Stimulated activated CD4-positive, alpha-beta T cell treated with anti-CD3 and anti-CD28 coated beads, Interleukin-4, amount 100 ng/mL, for 24 hours (primary cell): ENCODE measurements at places on chromosomes 12 and 14.

DNA sequence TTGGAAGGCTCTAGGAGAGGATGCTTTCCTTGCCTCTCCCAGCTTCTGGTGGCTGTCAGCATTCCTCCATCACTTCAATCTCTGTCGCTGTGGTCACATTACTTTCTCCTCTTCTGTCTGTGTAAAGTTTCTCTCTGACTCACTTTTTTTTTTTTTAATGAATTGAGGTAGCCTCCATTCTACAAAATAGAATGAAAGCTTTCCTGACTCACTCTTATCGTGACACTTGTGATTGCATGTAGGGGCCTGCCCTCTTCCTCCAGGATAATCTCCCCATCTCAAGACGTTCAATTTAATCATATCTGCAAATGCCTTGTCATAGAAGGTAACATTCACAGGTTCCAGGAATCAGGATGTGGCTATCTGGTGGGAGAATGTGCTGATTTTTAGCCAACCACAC, 153.5 kb upstream of the HMGA2 start:
- DNase-seq: no peak

DNA sequence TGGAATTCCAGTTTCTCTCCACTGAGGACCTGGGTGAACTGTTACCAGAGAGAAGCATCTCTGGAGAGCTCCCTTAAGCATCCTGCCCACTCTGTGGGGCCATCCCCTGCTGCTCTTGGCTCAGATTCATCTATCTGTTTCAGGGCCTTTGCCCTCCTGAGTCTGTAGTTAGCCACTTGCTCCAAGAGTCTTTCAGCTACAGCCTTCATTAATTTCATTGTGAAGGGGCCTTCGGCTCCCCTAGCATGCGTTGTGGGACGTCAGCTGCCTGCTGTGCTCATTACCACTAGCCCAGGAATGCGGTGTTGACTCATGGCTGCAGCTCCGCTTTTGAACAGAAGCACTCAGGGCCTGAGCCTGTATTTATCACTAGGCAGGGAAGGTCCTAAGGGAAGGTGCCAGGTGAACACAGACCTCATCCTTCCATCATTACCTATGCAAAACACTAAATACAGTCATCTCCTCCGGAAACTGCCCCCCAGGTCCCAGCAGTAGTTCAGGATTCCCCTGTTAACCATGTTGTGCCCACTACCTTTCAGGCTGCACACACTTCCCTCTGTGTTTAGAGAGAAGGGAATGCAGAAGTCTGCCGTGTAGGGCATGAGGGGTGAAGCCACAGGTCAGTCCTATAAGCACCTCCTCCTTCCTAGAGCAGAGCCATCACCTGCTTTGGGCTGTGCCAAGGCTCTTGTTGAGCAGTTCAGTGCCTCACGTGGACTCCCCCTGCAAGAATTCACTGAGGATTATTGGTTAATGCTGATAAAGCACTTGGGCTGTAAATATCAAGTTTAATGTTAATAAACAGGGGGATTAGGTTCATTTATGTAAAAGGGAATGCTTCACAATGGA, 191.4 kb downstream of the CACNA1C start:
- no peak for DNase-seq

GRCh38 chr14:35688126-35688826, 120.8 kb downstream of the RALGAPA1 start:
- DNase-seq: no peak

GRCh38 chr12:45276154-45276755, 60.4 kb downstream of the ANO6 start:
- no peak for DNase-seq

DNA sequence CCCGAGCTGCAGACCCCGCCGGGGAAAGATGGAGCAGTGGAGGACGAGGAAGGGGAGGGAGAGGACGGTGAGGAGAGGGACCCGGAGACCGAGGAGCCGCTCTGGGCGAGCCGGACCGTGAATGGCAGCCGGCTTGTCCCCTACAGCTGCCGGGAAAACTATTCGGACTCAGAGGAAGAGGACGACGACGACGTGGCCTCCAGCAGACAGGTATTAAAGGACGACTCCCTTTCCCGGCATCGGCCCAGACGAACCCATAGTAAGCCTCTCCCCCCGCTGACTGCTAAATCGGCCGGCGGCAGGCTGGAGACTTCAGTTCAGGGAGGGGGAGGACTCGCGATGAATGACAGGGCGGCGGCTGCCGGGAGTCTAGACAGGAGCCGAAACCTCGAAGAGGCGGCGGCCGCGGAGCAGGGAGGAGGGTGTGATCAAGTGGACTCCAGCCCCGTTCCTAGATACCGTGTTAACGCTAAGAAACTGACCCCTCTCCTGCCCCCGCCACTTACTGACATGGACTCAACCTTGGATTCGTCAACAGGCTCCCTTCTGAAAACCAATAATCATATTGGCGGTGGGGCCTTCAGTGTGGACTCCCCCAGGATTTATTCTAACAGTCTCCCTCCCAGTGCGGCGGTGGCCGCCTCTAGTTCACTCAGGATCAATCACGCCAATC, 962 bp downstream of the LEMD3 start:
- DNase-seq: peak; percentile 62

DNA sequence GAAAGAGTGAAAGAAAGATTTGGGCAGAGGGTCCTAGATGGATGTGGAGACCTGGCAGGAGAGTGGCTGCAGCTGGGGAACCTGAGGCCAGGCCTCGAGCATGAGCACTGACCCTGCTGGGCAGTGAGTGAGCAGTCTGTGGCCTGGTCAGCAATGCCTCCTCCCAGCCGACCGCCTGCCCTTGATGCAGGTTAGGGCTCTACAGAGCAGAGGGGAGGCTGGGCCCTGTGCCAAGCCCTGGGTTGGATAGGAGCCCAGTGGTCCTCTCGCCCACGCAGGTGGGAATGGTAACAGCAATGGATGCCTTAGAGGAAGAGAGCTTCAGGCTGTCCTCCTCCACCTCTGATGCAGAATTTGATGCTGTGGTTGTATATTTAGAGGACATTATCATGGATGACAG, 59.8 kb downstream of the RAB35 start:
- DNase-seq: no peak

GRCh38 chr14:92341791-92342190, 18.8 kb downstream of the SLC24A4 start:
- peak; percentile 66 for DNase-seq

DNA sequence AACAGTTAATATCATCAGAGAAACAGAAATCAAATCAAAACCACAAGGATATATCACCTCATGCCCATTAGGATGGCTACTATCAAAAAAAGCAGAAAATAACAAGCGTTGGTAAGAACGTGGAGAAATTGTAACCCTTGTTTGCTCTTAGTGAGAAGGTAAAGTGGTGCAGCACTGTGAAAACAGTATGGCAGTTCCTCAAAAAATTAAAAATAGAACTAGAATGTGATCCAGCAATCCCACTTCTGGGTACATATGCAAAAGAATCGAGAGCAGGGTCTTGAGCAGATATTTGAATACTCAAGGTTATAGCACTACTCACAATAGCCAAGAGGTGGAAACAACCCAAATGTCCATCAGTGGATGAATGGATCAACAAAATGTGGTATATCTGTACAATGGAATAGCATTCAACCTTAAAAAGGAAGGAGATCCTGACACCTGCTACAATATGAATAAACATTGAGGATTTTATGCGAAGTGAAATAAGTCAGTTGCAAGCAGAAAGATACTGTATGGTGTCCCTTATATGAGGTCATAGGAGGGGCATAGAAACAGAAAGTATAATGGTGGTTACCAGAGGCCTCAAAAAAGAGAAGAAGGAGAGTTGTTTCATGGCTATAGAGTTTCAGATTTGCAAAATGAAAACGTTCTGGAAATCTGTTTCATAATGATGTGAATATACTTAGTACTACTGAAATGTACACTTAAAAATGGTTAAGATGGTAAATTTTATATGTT, 131.0 kb upstream of the EEA1 start:
- DNase-seq: no peak

GRCh38 chr14:68199554-68200151, 380.1 kb downstream of the RAD51B start:
- no peak for DNase-seq

- DNase-seq: no peak
Observed at GRCh38 chr14:85333313-85333712, 196.6 kb upstream of the FLRT2 start.

DNA sequence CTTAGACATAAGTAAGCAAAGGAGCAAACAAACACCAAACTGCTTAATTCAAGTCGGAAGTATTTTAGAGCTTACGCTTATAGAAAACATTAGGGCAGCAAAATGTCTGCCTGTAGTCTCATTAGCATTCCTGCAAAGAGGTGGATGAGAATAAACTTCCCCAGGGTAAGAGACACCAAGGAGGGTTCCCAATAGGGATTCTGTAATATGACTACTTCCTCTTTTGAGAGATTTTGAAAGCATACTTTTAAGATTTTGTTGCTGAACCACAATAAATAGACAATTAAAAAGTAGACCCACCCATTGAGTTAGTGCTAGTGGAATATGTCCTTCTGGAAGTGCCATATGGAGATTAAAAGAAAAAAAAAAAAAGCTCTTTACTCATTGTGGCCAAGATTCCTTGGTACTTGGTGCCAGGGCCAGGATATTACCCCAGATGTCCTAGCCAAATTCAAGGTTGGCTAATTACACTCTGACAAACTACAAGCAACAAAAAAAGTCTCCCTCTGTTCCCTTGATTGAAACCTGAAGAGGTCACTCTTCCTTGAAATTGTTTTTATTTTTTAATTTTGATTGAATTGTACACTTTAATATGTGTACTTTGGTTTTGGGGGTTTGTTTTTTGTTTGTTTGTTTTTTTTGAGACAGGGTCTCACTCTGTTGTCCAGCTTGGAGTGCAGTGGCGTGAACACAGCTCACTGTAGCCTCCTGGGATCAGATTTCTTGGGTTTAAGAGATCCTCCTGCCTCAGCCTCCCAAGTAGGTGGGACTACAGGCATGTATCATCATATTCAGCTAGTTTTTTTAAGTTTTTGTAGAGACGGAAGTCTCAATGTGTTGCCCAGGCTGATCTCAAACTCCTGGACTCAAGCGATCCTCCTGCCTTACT, 8.7 kb downstream of the CLIP1 start:
- no peak for DNase-seq

GRCh38 chr12:105107171-105107493, 399 bp upstream of the WASHC4 start:
- no peak for DNase-seq

GRCh38 chr12:27186022-27186839, 57.9 kb upstream of the STK38L start:
- DNase-seq: no peak

DNA sequence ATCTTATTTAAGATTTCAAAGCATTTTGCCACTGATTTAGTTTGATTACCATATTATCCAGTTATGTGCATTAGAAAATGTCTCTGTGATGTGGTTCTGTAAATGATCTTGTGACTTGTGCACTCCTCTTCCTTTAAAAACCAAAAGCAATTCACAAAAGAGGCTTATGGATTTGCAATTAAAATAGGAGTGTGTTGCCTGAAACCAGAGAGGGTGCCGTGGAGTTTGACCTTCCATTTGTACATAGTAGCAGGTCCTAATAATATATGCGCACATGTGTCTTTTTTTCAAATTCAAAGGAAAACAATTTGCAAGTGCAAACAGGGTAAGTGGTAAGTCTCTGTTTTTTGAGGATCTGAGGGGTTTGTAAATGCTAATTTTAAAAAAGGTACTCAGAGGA, 470.9 kb downstream of the VRK1 start:
- DNase-seq: no peak

DNA sequence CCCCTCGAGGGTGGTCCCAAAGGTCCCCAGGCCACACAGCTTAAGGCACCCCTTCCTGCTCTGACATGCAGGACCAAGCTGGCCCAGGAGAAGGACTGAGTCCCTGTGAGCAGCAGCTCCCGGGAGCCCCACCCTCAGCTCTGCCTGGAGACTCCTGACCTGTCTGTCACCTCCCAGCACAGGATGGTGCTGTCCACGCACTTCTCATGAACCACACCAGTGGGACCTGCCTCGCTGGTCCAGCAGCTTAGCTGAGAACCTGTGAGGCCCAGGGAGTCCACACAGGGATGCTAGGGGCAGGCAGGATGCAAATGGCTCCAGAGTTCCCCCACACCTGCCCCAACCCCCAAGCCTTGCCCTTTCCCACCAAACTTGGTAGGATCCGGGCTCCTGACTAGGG, 27.7 kb downstream of the CCDC85C start:
- DNase-seq: no peak

GRCh38 chr12:12877781-12878455, 13.4 kb upstream of the GPRC5A start:
- no peak for DNase-seq

GRCh38 chr12:78853231-78853630, 11.3 kb upstream of the SYT1 start:
- no peak for DNase-seq

- DNase-seq: peak; percentile 15
Observed at GRCh38 chr14:60722357-60723115, 1.6 kb downstream of the SIX4 start.

- no peak for DNase-seq
Observed at GRCh38 chr14:25929881-25930615, 667.8 kb downstream of the NOVA1 start.

- no peak for DNase-seq
Observed at GRCh38 chr12:55036326-55037115, 16.7 kb downstream of the NEUROD4 start.

- no peak for DNase-seq
Observed at GRCh38 chr12:80936642-80937390, 918 bp downstream of the LIN7A start.

DNA sequence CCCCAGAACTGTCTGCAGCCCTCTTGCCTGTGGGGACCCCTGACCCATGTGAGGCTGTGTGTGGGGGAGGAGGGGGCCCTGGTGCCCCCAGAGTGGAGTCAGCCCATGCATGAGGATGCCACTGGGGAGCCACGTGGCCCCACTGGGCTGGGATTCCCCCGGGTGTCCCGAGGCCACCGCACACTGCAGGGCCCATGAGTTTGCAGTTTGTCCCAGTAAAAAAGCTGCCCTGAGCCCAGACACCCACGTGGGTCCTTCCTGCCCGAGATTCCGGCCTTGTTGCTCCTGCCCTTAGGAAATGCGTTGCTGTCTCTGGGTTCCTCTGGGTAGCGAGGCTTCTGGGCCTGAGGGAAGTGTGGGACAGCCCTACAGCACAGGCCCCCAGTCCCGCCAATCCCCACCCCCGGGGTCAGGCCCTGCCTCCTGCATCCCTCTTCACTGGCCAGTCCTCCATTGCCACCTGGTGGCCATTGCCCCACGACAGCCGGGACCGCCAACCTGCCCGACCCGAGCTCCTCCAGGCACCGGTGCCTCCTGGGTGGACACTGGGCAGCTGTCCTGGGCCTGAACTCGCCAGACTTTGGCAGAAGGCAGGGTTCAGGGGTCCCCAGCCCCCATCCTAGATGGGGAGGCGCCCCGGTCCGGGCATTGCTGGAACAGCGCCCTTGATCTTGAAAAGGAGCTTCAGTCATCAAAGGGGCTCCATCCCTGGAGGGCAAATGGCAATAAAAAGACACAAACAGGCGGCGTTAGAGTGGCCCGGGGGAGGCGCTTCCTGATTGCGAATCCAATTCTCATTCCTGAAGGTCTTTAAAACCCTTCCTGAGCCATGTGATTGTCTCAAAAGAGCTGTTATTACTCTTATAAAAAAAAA, 15.6 kb upstream of the C14orf180 start:
- peak; percentile 66 for DNase-seq

- DNase-seq: no peak
Observed at GRCh38 chr12:8011331-8011730, 21.2 kb upstream of the FOXJ2 start.

- no peak for DNase-seq
Observed at GRCh38 chr12:82207556-82207955, 150.6 kb downstream of the CCDC59 start.

- no peak for DNase-seq
Observed at GRCh38 chr12:32089156-32089555, 17.5 kb upstream of the BICD1 start.
